ENCODE measurements at places on chromosomes 12 and 14.

DNA sequence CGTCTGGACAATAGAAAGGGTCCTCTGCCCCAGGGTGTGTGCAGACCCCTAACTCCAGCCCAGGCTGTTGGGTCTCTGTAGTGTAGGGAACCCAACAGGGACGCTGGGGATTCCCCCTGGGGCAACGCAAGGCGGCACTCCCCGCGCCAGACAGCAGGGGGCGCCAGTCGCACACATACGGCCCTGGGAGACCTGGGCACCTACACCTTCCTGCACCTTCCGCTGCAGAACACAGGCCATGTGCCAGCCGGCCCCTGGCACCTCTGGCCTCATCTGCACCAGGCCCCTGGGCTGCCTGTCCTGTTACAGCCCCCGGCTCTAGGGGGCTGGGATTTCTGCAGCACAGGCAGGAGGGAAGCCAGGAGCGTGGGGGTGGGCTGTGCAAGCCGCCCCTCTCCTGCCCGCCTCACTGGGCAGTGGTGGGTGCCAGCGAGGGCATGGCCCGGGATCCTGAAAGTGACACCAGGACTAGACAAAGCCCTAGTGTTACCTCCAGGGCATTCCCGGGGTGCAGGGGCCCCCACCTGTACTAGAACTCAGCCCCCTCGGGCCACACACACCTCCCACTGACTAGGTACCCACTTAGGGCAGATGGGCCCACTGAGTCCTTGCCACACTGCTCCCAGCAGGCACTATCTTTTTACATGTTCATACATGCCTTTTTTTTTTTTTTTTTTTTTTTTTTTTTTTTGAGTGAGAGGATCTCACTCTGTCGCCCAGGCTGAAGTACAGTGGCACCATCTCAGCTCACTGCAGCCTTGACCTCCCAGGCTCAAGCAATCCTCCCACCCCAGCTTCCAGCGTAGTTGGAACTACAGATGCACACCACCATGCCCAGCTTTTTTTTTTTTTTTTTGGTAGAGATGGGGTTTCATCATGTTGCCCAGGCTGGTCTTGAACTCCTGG is 37.5 kb downstream of the CCNK start:
- peak; percentile 24 for DNase-seq

- peak; percentile 60 for DNase-seq
These were observed 10.3 kb downstream of the TBPL2 start for GRCh38 chr14:55430024-55430690.

GRCh38 chr12:91361864-91362263 is 179.2 kb upstream of the DCN start:
- DNase-seq, result peak; percentile 54

DNA sequence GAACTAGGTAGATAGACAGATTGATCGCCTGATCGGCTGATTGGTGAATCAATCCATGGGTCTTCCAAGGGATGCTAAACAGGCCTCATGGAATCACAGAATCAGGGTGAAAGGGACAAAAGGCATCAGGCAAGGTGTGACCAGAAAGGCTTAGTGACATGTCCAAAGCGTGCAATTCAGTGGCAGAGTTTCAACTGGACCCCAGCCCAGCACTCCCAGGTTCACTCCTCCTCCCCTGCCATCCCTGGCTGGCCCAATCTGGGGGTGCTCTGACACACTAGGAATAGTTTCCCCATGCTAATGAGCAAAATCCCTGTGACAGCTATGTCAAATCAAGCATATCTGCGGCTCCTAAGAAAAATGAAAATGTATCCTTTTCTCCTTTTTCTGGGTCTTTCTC is 50.4 kb downstream of the NINJ2 start:
- no peak for DNase-seq

GRCh38 chr12:125888921-125889320 is 823.7 kb downstream of the AACS start:
- DNase-seq, result no peak

DNA sequence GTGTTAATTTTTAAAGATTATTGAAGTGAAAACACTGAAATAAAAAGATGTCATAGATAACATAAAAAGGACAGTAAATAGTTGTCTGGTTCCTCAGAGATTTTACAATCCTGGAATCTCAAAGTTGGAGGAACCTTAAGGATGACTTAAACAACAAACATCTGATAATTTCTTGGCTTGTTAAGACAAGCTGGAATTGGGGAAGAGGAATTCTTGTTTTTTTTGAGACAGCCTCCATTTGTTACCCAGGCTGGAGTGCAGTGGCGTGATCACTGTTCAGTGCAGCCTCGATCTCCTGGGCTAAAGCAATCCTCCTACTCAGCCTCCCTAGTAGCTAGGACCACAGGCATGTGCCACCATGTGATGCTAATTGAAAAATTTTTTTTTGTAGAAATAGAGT is 2.3 kb downstream of the ZNF410 start:
- DNase-seq, result no peak

GRCh38 chr14:81889529-81889928 is 355.9 kb upstream of the SEL1L start:
- no peak for DNase-seq

DNA sequence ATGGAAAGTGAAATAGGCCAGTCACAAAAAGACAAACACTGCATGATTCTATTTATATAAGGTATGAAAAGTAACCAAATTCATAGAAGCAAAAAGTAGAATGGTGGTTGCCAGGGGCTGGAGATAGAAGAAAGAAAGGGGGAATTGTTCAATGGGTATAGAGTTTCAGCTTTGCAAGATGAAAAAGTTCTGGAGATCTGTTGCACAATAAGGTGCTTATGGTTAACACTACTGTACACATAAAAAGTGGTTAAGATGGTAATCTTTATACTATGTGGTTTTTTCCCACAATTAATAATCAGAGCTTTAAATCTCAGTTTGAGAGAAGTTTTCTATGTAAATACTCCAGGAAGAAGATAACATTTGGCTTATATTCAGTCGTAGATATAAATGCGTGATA is 73.4 kb downstream of the SLC38A4 start:
- no peak for DNase-seq

DNA sequence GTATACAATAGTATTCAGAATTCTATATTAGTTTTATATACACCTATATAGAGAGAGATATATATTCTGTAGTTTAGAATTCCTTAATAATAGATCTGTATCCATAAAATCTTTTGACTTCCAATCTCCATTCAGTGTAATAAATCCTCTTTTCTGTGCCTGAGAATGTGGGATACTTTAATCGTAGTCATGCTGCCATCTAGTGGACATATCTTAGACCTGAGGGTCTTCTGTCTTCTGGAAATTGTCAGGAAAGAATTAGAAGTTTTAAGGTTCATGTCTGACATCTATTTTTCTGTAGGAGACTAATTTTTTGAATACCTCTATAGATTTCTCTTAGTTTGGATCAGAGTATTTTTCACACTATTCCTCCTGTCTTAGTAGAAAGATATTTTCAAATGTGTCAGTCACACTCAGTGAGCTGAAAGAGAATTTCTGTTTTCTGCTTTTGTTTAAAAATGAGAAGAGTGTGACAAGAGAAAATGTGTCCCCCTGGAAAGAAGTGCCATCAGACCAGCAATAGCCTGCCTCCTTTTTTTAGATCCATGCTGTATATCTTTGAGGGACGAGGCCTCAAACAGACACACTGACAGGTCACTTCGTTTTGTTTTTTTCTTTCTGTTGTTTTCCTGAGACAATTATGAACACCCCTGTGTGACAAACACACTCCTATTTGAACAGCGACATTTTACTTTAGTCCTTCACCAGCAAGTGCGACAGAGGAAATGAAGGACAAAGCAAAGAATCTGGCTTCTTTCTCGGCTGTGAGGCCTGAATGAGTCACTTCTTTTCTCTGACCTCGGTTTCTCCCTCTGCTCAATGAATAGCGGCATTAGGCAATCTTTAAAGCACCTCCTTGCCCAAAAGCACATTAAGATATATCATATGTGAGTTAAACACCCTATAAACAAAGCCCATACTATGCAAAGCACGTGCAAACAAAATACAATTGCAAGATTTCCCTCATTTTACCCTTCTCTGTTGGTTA is 96.3 kb downstream of the GALC start:
- DNase-seq, result peak; percentile 81

- DNase-seq, result no peak
These were observed 31.5 kb upstream of the SYNDIG1L start for GRCh38 chr14:74457565-74457895.

- DNase-seq, result peak; percentile 84
These were observed 634 bp downstream of the MED13L start for GRCh38 chr12:116276652-116277466.

DNA sequence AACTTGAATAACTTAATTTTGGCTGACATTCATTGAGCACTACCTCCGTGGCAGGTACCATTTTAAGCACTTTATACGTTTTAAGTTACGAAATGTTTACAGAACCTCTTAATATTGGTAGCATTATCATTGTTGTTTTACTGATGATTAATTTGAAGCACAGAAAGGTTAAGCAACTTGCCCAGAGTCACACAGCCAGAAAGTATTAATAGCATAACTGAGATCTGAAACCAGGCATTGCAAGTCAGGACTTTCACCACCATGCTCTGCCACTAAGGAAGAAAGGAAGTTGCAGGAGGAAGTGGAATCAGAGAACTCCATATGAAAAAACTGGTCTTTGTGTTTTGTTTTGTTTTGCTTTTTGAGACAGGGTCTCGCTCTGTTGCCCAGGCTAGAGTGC is 28.2 kb upstream of the BCAT1 start:
- peak; percentile 14 for DNase-seq
